ENCODE measurements at places on chromosomes 7 and 10.

GRCh38 chr7:107877731-107878382, 13.1 kb upstream of the DLD start:
- DNase-seq = no peak

DNA sequence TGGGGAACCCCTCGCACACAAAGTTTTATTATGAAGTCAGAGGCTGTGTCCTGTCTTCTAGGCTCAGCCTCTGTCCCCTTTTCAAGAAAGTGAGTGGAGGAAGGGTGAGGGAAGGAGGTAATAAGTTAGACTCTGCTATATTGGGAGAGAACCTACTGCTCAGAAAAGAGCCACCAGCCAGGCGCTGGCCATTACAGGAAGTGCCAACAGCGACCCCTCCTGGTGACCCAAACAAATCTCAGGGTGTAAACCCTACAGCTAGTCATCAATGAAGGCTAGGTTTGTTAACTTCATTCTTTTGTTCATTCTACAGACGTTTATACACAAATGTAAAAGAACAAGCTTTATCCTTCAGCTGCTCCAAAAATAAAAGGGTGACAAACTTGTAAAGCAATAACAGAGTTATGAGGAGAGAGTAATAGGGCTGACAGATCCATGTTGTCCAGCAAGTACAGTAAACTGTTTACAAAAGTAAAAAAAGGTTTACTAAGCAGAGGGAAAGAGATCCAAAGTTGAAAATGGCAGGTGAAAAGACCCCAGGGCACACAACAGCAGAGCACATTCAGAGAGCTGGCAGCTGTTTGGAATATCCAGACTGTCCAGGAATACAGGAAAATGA, 82.7 kb downstream of the FAM204A start:
- peak; percentile 40 for DNase-seq

GRCh38 chr7:95867309-95867708, 95.0 kb downstream of the DYNC1I1 start:
- DNase-seq = no peak

DNA sequence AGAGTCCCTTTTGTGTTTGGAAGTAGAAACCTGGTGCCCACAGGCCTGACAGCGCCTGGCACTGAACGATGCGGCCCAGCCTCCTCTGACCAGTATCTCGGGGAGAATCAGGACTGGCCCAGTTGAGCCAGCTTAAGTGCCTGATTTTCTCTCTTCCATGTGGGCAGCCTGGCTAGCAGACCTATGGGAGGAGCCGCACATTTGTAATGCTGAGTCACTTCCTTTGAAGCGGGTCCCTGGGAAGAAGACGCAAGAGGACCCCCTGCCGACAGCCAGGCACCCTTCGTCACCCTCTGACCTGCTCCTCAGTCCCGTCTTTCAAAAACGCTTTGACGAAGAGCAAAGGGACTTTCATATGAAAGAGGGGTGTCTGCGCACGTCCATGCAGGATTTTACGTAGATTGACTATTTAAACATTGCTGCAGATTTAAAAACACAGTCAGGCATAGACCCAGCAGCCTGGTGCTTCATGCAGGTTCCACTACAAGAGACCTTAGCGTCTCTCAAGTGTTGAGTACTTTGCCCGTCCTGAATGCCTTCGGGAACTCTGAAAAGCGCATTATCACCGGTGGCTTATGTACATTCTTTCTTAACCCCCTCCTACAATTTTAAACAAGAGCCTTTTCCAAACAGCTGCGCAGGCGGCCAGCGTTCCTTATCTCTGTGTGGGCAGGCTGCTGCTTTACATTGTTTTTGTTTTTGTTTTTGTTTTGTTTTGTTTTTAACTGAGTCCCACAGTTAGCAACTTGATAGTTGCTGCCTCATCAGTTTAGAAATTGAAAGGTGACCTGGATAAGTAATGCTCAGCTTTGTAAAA, 36.5 kb upstream of the AP5Z1 start:
- DNase-seq = peak; percentile 63

DNA sequence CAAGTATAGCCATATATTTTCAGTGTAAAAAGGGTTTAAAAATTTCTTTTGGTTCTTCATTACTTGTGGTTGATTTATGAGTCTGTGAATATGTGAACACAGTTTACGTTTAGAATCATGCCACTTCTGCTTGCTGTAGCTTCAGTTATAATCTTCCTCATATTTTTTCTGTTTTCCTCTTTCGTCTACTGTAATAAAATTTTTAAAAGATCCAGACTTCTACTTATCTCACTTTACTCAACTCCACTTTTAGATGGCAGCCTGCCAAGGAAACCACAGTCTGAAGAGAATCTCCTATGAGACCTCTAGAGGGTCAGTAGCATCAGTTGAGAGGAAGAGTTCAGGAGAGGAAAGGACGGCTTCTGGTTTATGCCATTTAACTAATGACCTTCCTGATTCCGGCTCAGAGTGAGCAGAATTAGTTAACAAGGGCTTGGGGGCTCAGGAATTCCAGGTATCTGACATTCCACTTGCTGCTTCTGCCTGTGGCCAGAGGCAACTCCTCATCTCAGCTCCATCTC, 21.4 kb downstream of the CREB5 start:
- DNase-seq = no peak

DNA sequence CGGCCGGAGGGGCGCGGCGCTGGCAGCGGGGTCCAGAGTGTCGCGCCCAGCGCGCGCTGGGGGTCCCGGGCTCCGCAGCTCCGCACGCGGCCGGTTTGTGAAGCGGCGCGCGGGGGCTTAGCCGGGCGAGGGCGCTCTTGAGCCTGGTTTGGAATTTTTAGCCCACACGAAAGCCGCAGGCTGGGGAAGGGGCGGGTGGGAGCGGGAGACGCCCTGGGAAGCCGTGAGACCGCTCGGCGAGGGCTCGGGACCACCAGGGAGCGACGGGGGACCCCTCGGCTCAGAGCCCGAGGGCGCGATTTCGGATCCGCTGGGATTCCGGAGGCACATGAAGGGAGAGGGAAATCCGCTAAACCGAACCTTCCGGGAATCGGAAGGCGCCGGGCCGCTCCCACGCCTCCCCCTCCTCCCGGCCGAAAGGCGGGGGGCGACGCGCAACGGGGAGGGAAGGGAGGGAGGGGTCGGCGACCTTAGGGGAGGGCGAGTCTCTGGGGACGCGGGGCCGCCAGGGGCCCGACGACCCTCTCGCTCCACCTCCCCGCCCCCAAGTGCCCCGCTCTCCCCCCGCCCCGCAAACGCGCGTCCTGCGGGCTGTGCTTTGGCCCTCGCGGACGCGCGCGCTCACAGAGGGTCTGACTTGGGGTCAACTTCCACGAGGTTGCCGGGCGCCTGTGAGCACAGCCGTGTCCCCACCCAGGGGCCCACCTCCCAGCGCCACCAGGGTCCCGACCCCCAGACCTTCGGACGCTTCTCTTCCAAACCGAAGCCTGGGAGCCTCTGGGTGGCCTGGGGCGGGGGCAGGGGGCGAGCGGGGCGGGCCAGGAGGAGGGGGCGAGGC, 5.1 kb upstream of the ELFN1 start:
- peak; percentile 35 for DNase-seq

DNA sequence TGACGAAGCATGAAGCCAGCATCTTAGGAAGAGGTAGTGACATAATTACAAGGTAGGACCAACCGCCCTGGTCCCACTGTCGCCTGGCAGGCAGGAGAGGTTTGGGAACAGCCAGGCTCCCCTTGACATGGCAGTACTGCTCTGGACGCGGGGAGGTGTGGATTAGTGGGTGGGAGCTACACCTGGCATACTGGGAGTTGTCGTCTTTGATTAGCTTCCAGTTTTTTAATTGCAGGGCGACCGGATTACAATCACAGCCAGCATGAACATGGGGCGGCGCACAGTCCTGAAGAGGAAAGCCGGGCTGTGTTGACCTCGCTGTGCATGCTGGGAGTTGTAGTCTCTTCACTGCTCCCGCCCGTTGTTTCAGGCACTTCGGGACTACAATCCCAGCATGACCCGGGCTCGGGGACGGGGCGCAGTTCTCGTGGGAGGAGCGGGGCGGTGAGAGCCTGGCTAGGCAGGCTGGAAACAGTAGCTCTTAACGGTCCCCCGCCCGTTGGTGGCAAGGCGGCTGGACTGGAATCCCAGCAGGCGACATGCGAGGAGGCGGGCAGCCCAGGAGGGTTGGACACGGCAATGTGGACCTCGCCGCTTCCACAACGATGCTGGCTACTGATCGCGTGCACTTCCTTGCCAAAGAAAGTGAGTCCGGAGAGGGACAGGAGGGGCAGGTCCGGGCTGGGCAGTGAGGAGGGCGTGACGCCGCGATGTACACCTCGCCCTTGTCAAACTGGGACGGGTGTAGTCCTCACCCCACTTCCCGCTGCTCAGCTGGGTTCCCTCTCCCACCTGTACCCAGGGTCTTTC, 98.0 kb upstream of the ZNF722 start:
- peak; percentile 97 for DNase-seq
